ENCODE measurements at places on chromosomes 1 and 21. TPM values are rescaled to one million over a fixed set of nuclear protein-coding genes. Genes with fewer than 3 reads are reported as not detected.

GRCh38 chr1:198254521-198254920, 97.7 kb downstream of the NEK7 start:
- DNase-seq, result no peak
- no peak overlapping the region for H3K27ac ChIP-seq
- H3K4me3 ChIP-seq, result no peak overlapping the region
- no peaks in the 10 kb centered on the region for H3K27me3 ChIP-seq
- no peaks in the 10 kb centered on the region for H3K36me3 ChIP-seq

B3GALT2 gene
- 0.16 TPM for polyA plus RNA-seq

- H3K4me1 ChIP-seq, result no peaks in the 10 kb centered on the region
- no peaks in the 10 kb centered on the region for H3K36me3 ChIP-seq
- H3K27ac ChIP-seq, result no peak overlapping the region
- H3K4me3 ChIP-seq, result no peak overlapping the region
- no peaks in the 10 kb centered on the region for H3K27me3 ChIP-seq
Observed at GRCh38 chr1:77375990-77376389, 94.2 kb downstream of the AK5 start.

DNA sequence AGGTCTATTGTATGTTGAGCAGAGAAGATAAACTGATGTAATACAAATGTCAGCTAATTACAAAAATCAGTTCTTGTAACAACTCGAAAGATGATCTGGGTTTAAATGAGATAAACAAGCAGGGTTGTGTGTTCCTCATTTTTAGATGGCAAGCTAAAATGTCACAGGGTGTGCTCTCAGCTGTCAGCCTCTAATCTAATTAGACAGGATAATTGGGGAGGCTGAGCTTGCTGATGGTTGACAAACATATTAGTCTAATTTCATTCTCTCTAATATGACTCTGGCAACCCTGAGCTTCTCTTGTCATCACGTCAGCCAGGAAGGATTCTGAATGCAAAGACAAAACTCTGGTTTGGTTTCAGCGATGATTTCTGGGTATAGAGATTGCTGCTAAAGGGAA, 335.3 kb upstream of the KAZN start:
- H3K27me3 ChIP-seq, result no peaks in the 10 kb centered on the region
- no peaks in the 10 kb centered on the region for H3K36me3 ChIP-seq
- no peak overlapping the region for H3K4me3 ChIP-seq
- H3K4me1 ChIP-seq, result no peaks in the 10 kb centered on the region
- DNase-seq, result no peak
- no peak overlapping the region for H3K27ac ChIP-seq

BACE2 gene
- polyA plus RNA-seq, result 5.8 TPM

ZSWIM5 gene
- 0.24 TPM for polyA plus RNA-seq

CYP4X1 gene
- polyA plus RNA-seq, result 0.78 TPM

DNA sequence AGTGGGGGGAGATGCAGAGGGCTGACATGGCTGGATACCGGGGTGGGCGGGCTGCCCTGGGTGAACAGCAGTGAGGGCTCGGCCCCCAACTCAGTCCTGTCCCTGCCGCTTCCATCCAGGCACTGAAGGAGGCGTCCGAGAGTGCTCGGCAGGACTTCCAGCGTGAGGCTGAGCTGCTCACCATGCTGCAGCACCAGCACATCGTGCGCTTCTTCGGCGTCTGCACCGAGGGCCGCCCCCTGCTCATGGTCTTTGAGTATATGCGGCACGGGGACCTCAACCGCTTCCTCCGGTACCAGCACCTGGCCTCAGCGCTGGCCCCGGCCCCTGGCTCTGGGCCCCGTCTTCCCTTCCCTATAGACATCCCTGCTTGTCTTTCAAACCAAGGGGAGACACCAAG, 15.6 kb downstream of the NTRK1 start:
- H3K36me3 ChIP-seq, result no peaks in the 10 kb centered on the region
- no peak for DNase-seq
- H3K27me3 ChIP-seq, result peaks cover 5% of the 10 kb centered on the region
- H3K27ac ChIP-seq, result no peak overlapping the region
- H3K4me3 ChIP-seq, result no peak overlapping the region

DNA sequence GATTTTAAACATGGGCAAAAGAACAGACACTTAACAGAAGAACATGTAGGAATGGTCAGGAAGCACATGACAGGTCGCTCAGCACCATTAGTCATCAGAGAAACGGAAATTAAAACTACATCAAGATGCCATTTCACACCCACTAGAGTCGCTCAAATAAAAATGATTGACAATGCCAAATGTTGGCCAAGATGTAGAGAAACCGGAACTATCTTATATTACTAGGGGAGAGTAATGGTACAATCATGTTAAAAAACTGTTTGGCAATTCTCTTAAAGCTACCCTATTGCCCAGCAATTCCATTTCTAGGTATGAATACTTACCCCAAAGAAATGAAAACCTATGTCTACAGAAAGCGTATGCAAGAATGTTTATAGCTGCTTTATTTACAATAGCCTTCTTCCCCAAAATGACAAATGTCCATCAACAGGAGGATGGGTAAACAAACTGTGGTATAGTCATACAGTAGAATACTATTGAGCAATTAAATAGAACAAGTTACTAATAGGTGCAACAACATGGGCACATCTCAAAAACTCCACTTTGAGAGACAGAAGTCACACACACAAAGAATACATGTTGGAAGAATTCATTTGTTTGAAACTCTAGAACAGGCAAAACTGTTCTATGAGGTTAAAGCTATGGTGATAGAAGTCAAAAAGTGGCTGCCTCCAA, 92.8 kb downstream of the ETS2 start:
- peak overlapping the region; percentile 24 for H3K4me3 ChIP-seq
- DNase-seq, result no peak
- peaks cover 33% of the 10 kb centered on the region for H3K4me1 ChIP-seq
- no peaks in the 10 kb centered on the region for H3K36me3 ChIP-seq

GRCh38 chr1:153540394-153541361, at the start of gene S100A5:
Gene S100A5, minus strand, starts transcription at chr1:153540934. Its CDS starts 743 bp downstream, at chr1:153540191.
- no peaks in the 10 kb centered on the region for H3K36me3 ChIP-seq
- H3K4me3 ChIP-seq, result no peak within 1 kb of the TSS
- no peaks in the 10 kb centered on the region for H3K27me3 ChIP-seq

DNA sequence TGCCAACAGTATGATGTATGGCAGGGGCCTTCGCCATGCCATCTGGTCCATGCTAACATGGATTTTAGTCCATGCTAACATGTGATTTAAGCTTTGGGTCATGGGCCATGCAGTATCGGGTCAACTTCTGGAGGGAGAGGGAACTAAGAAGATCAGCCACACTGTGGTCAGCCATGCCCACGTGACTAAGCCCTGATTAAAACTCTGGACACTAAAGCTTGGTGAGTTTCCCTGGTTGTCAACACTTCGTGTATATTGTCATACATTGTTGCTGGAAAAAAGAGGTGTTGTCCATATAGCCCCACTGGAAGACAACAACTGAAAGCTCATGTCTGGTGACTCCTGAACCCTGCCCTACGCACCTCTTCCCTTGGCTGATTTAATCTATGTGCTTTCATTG, 90.5 kb downstream of the SUSD4 start:
- no peaks in the 10 kb centered on the region for H3K4me1 ChIP-seq
- H3K4me3 ChIP-seq, result no peak overlapping the region
- H3K27me3 ChIP-seq, result no peaks in the 10 kb centered on the region
- DNase-seq, result no peak
- H3K27ac ChIP-seq, result no peak overlapping the region
- H3K36me3 ChIP-seq, result no peaks in the 10 kb centered on the region
